ENCODE measurements at places on chromosomes 5 and 9.
A peak's percentile ranks its signal among the peaks of the same experiment; 100 is the strongest.

DNA sequence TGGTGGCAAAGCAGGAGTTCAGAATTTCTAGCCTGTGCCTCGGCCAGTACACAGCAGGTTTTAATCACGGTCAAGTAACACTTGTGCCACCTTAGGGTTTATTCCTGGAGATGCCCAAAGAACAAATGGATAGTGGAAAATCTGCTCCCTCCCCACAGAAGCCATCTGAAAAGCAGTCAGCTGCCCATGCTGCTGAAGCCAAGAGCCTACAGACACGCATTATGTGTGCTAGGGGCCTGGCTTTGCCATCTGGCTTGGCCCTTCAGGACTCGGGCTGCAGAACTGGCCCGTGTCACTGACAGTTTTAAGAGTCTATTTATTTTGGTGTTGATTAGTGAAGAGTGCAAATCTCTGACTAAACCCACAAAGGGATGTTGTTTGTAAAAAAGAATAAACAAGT lies 11.1 kb downstream of the ARSB start:
- no peak for DNase-seq

GRCh38 chr5:133108481-133108921 lies 56.7 kb downstream of the HSPA4 start:
- peak; percentile 91 for DNase-seq

DNA sequence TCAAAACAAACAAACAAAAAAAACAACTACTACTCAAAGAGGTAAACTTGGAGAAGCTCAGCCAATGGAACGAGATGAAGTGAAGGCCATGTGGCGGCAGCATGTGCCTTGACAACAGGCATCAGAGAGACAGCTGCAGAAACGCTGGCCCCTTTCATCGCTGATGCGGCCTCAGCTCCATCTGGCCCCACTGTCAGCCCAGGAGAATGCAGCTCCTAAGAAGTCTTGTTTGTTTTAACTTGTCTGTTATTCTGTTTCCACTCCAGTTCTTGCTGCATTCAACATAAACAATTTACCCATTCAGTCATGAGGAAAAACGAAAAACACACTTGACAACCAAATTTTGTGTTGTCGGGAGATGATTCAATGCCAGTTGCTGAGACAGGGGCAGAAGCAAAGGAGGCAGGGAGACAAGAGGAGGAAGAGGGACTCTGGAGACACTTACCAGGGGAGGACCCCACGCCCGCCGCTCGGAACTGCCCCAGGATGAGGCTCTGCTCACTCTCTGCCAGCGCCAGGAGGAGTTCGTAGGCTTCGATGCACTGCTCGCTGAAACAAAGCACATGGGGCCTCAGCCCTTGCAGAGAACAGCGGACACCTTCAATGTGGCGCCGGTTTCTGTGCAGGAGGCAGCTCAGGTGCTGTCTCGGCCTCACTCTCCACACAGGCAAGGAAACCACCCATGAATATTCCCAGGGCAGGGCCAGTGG lies 91.2 kb downstream of the DCP2 start:
- DNase-seq, result no peak

- peak; percentile 35 for DNase-seq
Observed at GRCh38 chr9:122155796-122156195, 3.8 kb downstream of the NDUFA8 start.

DNA sequence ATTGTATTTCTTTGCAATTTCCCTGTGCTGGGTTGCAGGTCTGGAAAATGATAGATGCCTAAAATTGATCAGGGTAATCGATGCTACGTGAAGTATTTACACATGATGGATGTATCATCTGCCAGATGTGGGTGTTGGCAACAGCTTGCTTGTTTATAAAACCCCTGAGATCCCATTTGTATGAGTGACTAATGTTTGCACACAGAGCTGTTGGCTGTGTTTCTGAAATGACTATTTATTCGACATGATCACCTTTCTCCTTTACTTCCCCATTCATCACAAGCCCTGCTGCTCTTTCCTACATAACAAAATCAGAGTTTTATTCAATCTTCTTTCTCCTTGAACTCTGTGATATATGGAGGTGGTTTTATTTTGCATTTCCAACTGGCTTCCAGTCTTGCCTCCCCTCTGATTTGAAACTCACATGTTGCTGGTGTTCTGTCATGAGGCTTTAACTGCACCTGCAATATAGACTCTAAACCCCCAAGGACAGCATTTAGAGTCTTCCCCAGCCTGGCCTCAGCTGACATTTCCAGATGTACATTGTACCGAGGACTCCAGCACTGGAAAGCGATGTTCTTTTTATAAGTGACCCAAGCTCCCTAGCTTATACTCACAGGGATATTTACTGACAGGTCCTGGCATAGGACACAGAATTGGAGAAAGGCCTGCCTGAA lies 50.7 kb upstream of the SHB start:
- no peak for DNase-seq

GRCh38 chr5:142934051-142934762 lies 164.0 kb downstream of the ARHGAP26 start:
- DNase-seq, result peak; percentile 22

DNA sequence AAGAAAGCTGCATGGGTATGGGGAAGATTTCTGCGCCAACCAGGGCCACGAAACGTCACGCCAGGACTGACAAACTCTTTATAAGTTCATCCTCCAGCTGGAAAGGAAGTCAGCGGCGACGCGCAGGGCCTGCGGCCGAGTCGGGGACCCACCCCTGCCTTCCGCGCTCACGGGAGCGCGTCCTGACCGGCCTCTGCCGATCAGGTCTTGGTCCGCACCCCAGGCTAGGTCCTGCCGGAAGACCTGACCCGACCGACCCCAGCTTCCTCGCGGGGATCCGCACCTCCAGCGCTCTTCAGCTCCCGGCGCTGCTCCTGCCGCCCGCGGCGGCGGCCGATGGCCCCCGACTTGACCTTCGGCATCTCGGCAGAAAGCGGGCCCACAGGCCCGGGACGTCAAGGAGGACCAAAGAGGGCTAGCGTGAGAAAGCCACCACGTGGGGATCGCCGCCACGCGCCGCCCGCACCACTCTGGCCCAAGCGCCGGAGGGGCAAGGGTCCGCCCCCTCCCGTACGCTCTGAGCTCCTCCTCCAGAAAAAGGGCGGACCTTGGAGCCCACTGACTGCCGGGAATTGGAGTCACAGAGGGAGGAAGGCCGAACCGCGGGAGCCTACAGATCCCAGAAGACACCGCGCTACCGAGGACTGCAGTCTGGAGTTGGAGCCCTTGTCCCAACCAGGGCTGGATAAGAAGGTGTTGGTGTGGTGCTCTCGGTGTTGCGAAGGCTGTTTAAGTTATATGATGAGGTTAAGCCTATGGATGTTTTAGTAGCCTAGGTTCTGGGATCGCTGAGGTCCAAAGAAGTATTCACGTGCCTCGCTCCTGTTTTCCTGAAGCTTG lies at the start of gene DIMT1:
Gene DIMT1 (minus strand): TSS at position 495 of the 840 bp plus-strand sequence. CDS start 133 bp downstream, at position 362.
- peak; percentile 98 for DNase-seq

GRCh38 chr5:159510282-159510681 lies 180.0 kb upstream of the IL12B start:
- no peak for DNase-seq

DNA sequence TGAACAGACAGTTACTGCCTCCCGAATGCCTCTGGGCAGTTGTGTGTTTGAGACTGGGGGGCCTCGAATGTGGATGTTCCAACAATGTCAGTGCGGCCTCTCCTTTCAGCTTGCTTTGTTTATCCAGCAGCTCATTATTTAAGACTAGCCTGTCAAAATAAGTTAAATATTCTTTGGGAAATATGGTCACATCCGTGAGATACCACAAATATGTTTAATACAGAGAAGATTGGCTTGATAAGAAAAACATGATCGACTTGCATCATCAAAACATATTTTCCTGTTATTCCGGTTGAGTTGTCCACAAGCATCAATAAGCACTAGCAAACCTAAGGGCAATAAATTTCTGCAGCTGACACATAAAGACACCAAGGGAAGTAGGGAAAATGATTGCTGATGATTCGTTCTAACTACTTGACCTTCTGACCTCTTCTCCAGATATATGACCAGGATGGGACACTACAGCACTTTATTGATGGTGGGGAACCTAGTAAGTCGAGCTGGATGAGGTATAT lies 66.5 kb downstream of the PRDM6 start:
- DNase-seq, result no peak

- DNase-seq, result no peak
Observed at GRCh38 chr5:32136342-32136741, 37.8 kb downstream of the GOLPH3 start.

DNA sequence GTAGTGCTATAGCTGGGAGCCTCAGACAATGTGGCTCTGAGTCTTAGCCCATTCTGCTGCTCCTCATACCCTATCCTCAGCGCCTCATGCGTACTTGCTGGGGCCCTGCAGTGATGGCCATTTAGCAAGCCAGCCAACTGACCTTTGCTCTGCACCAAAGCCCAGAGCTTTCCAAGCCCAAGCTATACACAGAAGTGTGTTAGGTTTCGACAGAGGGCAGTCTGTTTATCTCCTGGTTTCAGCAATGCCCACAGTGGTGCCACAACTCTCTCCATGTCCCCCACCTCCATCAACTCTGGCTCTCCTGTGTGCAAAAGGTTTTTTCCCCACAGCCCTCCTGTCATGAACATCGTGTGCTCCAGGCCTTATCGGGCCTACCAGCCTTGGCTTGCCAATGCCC lies 16.9 kb downstream of the GNG10 start:
- no peak for DNase-seq

GRCh38 chr5:72221541-72221940 lies 98.5 kb downstream of the MRPS27 start:
- DNase-seq, result no peak

DNA sequence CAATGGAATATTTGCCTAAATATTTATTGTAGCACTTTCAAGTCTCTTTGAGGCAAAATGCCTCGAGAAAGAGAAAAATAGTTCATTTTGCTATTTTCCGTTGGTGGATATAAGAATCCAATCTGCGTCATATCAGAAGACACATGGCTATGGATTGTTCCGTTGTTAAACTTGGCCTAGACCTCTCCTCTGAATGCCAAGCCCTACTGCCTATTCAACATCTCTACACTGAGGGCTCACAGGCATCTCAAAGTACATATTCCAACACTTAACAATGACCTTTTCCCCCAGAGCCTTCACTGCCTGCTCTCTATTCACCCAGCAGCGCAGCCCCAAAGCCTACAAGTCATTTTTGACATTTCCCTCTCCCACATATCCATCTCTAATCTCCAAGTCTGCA lies 350.1 kb downstream of the GLIS3 start:
- DNase-seq, result no peak

DNA sequence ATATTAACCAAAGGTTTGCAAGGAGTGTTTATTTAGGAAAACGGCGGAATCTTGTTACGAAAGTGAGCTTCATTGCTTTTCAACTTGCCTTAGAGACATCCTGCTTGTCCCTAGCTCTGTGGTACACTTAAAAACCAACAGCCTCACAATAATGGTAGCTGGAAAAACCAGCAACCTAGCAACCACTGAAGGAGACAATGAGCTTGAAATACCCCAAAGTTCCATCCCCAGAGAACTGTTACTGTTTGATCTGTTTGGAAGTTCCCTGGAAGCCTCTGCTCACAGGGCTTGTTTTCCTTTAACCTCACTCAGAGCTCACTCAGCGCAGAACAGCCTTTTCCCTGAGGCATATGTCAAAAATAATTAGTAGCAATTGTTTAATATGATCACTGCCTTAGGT lies 43.2 kb downstream of the SH3TC2 start:
- no peak for DNase-seq

DNA sequence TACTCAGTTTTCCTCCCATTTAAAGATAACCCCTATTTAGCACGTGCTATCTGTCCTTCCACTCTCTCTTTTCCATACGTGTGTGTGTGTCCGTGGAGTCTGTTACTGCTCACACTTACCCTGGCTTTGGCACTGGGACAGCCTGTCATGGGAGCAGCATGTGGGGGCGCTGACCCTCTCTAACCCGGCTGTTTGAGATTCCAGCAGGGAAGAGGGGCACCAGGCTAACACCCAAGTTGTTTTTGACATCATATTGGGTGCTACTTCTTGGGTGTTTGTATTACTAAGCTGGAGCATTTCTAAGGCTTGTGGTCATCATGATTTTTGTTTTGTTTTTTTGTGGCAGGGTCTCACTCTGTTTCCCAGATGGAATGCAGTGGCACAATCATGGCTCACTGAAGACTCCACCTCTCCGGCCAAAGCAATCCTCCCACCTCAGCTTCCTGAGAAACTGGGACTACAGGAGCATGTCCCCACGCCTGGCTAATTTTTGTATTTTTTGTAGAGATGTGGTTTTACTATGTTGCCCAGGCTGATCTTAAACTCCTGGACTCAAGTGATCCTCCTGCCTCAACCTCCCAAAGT lies 56.9 kb upstream of the SIMC1 start:
- DNase-seq, result no peak

DNA sequence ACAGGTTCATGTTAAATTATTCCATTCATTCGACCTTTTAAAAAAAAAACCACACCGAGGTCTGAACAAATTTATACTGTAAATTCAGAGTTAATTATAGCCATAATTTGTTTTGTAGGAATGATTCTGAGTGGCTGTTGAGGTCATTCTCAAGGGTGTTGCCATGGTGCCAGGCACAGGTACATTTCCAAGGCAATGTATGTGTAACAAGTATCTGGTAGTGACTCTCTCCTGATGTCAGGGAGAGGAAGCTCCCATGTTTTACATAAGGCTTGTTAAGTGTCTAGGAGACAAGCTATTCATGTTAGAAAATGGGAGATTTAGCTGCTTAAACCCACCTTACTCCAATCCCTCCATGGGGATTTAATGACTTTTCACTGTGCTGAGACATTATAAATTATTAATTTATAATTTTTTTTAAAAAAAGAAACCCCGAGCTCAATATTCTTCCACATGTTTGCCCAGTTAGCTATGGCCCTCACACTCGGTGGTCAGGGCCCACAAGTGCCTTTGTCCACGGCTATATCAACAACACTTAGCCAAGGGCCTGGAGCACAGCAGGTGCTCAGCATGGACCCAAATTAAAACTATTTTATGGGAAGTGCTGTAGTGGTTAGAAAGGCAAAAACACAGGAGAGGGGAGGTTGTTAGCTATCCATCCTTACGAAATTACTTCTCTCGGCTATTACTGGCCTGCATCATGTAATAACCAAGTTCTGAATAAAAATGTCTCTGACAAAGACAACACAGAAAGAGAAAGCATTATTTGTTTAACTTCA lies 154.6 kb upstream of the GNA14 start:
- no peak for DNase-seq
